Muscle of leg (tissue), 16 donors: ENCODE measurements at places on chromosomes 12 and 14. TPM values are rescaled to one million over a fixed set of nuclear protein-coding genes. Genes with fewer than 3 reads are reported as not detected.
A peak's percentile ranks its signal among the peaks of the same experiment; 100 is the strongest.

STYX gene
- polyA plus RNA-seq = 12.2 TPM

IFNG-AS1 gene
- polyA plus RNA-seq = 0.12 TPM

TMTC2 gene
- polyA plus RNA-seq = 23.1 TPM

SYNE3 gene
- polyA plus RNA-seq = 8.2 TPM

SLCO1B1 gene
- not detected for polyA plus RNA-seq

AMHR2 gene
- polyA plus RNA-seq = 0.20 TPM

BHLHE41 gene
- polyA plus RNA-seq = 3.9 TPM

- peak; percentile 7 for DNase-seq
Observed at GRCh38 chr14:29163109-29163508, 396.5 kb downstream of the FOXG1 start.

GRCh38 chr12:9750276-9751203 lies 10.2 kb downstream of the CD69 start:
- DNase-seq = peak; percentile 74

GRCh38 chr12:32270818-32271710 lies 128.3 kb upstream of the FGD4 start:
- peak; percentile 79 for DNase-seq

GRCh38 chr12:11071414-11071813 lies 9.3 kb upstream of the TAS2R46 start:
- no peak for DNase-seq

DNA sequence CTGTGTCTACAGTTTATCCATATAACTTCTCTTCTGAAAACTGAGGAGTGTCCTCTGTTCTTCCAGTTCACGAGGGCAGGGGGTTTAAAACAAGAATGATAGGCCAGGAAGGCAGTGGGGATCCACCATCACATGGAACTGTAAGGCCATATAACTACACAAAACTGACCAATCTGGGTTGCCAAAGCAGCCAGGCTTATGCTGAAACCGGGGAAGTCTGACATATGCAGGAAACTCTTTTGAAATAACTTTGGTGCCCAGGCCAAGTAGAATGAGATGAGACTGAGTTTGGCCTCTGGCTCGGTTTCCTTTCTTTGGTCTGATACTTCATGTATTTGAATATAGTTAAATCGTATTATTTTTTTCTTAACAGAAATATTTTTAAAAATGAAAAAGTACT lies 18.0 kb upstream of the ATF1 start:
- DNase-seq = no peak

DNA sequence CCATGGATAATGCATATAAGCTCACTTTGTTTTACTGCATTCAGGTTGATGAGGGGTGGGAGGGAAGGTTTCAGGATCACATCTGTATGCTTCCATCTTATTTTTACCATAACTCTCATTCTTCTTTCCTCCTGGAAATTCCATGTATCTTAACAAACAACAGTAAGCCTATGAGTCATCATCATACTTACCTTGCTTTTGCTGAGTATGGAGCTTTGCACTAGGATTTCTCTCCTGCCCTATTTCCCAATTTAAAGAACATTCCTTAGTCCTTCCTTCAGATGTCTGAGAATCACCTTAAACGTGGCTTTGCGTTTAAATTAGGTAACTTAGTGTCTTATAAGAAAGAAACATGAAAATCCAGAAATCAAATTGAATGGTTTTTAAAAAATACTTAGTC lies 1.6 kb upstream of the CLEC14A start:
- DNase-seq = no peak

GRCh38 chr12:41190338-41190737 lies 2.2 kb downstream of the PDZRN4 start:
- no peak for DNase-seq

DNA sequence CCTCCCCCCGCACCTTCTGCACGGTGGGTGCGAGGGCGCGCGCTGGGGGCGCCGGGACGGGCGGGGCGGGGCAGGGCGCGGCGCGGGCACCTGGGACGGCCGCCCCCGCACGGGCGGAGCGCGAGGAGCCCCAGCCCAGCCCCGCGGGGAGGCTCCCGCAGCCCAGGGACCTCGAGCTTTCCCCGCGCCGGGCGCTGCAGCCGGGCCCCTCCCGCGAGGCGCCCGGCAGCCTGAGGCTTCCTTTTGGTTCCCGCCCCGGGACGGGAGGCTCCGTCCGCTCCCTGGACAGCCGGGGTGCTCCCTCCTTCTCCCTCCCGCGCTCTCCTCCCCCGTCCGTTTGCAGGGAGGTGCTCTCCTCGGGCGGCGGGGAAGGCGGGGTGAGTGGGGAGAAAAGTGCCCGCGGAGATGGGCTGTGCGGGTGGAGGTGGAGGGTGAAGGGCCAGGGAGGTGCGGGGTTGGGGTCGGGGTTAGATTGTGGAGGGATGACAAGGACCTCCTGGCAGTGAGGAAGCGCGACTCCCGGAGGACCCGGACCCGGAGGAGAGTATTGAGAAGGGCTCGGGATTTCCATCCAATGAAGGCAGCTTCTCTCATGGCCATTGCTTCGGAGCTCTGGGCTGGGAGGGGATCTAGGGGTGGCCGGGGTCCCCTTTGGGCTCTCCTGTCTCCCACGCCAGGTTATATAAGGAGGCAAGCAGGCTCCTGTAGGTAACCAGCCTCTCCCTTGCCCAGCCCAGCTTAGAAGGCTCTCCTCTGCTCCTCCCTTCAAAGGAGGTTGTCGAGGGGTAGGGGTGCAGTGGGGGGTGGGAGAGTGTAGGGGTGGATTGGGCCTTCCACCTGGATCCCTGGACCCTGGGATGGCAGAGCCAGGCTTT lies 645 bp downstream of the JDP2 start:
- DNase-seq = peak; percentile 58

- no peak for DNase-seq
Observed at GRCh38 chr12:41564816-41565215, 376.7 kb downstream of the PDZRN4 start.

DNA sequence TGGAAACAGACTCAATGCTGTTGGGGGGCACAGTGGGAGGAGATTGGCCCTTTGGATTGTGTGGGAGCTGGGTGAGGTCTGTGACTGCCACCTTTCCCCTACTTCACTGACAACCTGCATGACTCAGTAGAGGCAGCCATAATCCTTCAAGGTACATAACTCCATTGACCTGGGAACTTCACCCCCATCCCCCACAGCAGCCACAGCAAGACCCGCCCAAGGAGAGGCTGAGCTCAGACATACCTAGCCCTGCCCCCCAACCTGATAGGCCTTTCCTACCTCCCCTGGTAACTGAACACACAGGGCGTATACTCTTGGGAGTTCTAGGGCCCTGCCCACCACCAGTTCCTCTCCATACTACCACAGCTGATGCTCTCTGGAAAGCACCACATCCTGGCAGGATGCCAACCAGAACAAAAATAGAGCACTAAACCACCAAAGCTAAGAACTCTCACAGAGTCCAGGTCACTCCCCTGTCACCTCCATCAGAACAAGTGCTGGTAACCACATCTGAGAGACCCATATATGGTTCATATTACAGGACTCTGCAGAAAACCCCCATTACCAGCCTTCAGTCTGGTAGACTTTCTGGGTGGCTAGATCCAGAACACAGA lies 703.9 kb downstream of the FSCB start:
- DNase-seq = no peak

GRCh38 chr12:6839482-6840201 lies 1.1 kb upstream of the GNB3 start:
- peak; percentile 82 for DNase-seq

GRCh38 chr12:121154793-121155375 lies 22.2 kb downstream of the P2RX7 start:
- DNase-seq = no peak

DNA sequence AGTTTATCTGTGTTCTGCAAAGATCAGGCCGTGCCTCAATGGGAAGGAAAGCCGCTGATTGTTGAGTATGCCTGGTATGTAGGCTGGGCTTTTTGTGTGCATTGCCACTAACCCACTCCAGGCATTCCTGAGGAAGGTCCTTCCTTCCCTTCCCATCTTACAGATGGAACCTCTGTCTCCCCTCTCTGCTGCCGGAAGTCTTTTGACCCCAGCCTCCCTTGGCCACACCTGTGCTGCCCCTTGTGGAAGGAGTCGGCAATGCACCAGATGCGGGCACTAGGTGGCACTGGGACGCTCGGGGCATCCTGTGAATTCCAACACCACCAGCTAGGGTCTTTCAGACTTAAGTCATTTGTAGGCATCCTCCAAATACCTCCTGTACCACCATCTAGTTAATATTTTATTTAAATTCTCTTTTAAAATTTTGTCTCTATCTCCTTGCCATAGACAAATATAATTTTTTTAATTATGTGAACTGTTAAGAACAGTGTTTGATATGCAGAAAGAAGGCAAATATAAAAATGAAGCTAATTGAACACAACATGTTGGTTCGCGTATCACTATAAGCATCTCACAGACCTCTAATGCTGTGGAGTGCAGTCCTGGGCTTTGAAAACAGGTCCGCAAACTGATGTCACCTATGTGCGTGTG lies 99.6 kb downstream of the RIN3 start:
- no peak for DNase-seq

GRCh38 chr14:29663281-29663801 lies 264.3 kb downstream of the PRKD1 start:
- DNase-seq = no peak

DNA sequence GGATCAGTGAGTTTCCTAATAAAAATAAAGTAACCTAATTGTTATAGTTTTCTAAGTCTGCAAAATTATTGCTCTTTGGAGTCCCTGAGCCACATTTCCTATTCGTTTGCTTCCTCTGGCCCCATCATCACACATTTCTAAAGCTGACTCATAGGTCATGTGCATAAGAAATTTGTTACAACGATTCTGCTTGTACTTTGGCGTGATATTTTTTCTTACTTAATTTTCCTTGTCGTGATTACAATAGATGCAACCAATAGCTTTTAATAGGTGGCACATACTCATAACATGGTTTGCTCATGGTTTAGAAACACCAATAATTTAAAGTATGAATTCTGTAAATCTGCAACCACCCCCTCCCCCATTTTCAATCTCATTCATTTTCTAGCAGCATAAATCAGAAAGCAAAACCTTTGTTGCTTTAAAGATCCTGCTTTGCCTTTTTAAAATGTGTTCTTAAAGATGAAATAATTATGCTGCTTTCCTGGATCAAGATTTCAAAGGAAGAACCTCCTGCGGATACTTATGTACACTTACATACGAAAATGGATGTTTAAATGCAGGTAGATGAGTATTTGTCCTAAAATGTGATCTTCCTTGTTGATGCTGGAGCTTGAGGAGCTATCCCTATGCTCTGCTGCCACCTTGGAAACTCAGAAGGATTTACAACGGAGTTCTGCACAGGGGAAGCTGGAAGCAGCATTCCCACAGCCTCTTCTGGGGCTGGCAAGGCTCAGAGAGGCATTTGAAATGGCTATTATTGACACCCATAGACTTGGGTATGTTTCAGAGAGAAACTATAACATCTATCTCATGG lies 1.7 kb upstream of the FLRT2 start:
- DNase-seq = peak; percentile 96

DNA sequence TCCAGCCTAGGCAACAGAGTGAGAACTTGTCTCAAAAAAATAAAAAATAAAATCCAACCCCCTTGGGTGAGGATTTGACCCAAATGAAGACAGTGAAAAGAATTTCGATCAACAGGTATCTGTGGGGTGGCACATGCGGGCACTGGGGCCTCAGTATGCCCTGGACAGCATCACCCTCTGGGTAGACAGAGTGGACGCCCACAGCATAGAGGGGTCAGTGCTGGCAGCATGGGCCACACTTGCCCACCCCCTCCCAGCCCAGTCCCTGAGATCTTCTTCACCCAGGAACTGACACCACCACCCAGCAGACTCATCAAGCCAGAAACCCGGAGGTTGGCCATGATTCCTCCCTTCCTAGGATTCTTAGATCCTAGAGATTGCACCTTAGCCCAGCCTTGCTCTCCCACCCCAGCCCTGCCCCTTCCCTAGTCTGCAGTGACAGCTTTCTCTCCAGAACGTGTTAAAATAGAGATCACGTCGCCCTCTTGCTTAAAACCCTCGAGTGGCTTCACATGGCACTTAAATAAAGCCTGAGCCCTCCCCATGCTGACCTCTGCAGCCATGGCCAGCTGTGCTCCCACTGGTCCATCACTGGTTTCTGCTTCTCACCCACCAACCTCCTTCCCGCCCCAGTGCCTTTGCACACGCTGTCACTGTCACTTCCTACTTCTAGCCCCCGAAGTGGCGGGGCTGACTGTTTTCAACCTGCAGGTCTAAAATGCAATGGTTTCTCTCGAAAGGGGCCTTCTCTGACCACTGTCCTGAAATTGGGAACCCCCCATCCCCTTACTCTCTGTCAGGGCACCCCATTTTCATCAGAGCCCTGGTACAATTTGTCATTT lies 26.2 kb upstream of the DYNC1H1 start:
- DNase-seq = no peak

GRCh38 chr12:2924019-2924418 lies 33.3 kb downstream of the TULP3 start:
- peak; percentile 14 for DNase-seq

DNA sequence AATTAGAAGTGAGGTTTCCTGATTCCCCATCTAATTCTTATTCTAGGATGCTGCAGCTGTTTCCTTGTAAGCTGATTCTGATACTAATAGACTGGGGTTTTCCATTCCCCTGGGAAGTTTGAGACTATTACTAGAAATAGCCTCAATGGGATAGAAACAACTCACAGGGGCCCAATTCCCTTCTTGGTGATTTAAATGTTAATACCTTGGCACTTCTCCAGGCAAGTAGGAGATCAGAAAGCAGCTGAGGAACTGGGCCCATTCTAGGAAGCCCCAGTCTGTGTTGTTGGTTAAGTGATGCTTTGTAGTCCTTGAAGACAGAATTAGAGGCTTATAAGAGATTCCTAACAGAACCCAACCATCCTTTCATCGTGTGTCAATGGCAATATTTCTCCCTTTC lies 407.0 kb upstream of the SEL1L start:
- peak; percentile 16 for DNase-seq

DNA sequence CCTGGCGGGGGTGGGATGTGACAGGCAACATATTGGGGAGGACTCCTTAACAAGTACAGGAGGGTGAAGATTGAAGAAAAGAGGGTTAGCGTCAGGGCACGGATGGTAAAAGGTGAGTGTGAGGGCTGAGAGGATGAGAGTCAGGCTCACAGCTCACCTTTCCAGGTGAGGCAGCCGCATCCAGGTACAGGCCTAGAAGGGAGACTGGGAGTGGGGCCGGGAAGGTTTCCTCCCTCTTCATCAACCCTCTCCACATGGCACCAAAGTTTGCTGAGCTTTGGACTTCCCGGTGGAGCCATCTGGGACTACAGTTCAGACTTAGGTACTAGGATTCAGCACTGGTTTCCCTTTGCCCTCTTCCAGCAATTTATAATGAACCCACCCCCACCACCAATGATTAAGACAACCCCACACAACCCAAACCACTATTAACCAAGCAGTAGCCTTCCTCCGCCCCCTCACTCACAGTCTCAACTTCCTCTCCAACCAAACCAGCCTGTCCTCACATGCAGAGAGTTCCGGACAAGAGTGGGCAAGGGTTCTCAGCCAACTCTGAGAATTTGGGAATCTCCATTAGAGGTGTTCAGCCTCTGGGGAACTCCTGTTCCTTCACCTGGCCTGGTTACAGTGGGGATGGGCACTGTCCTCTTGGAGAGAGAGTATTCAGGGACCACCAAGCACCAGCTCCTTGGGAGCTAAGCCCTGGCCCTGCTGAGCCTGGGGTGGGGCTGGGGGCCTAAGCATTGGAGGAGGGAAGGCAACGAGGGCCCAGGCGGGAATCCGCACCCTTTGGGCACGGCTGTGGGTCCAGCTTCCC lies 2.4 kb upstream of the HOXC4 start:
- no peak for DNase-seq
